ENCODE measurements at places on chromosomes 11 and 22.
A peak's percentile ranks its signal among the peaks of the same experiment; 100 is the strongest.

DNA sequence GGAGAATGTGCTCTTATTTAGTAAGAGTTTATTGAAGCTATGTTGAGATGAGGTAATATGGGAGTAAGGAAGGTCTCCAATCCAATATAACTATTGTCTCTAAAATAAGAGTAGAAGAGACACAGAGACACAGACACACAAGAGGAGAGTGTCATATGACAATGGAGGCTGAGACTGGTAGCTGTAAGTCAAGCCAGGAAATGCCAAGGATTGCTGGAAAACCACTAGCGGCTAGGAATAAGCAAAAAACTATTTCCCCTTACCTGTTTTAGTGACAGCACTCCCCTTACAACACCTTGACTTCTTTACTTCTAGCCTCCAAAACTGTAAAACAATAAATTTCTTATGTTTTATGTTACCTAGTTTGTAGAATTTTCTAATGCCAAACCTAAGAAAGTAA lies 1652.8 kb downstream of the LRRC4C start:
- DNase-seq = no peak

GRCh38 chr11:120625565-120625964 lies 114.0 kb downstream of the GRIK4 start:
- no peak for DNase-seq

- peak; percentile 29 for DNase-seq
Measured at GRCh38 chr11:18171377-18172000, 1.1 kb upstream of the MRGPRX4 start.

- no peak for DNase-seq
Measured at GRCh38 chr11:1070594-1071462, 3.8 kb upstream of the MUC2 start.

GRCh38 chr22:28448625-28449024 lies 231.0 kb downstream of the TTC28 start:
- no peak for DNase-seq

DNA sequence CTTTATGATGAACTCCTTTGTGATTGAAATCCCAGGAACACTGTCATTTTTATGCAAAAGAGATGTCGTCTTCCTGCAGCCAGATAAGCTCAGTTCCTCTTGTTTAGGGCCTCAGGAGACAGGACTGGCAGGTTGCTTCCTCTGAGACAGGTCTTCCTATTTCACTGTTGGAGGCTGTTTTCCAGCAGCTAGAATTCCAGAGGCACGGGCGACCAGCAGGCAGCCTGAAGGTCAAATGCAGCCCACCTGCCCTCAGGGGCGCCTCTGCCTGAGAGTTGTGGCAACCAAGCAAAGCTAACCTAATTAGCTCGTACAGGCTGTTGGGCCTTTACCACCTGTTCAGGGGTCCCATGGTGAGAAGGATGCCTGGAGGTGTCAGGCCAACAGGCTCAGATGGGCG lies 22.3 kb downstream of the SLC6A5 start:
- no peak for DNase-seq

GRCh38 chr11:83862691-83863090 lies 576.5 kb upstream of the CCDC90B start:
- DNase-seq = no peak

DNA sequence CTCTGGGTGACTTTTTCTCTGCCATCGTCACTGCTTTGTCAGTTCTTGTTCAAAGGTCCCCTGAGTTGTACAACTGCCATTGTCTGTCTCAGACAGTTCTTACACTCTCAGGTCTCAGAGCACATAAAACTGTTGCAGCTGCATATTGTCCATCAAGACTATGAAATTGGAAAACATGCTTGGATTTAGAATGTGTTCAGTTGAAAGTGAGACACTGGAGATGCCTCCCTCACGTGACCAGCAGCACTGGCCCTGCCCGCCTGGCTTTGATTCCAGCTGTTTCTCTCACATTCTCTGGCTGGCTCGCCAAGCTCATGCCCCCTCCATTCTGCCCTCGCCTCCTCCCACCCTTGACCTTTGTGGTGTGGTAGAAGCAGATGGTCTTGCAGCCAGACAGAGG lies 244.2 kb downstream of the NTM start:
- no peak for DNase-seq

DNA sequence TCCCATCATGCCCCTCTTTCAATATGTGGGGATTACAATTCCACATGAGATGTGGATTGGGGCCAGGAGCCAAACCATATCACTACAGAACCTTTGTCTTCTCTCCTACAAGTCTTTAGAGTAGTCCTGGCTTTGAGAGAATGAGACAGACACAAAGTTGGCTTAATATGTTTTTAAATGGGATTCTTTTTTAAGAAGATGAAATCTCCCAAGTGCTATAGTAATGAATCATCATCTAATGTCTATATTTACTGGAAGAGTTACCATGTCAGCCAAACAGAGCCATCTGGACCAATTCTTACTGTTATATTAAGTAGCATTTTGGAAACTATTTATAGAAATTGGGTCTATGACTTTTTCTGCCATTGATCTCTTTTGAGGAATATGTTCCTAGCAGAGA lies 38.1 kb upstream of the CARD18 start:
- peak; percentile 87 for DNase-seq

DNA sequence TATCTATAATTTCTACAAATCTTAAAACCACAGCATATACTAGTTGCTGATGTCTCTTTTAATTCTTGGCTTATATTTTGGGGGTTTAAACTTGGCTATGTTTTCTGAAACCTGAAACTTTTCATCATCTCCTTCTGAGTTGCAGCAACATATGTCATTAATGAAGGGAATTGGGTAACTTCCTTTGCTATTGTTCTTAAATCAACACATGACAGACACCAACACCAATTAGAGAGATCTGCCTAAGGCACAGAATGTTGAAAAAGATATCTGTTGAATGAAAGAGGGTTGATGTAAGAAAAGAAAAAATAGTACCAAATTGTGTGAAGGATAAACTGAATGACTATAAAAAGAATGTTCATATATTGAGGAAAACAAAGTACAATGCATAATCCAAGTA lies 10.3 kb upstream of the GAS2 start:
- DNase-seq = no peak

DNA sequence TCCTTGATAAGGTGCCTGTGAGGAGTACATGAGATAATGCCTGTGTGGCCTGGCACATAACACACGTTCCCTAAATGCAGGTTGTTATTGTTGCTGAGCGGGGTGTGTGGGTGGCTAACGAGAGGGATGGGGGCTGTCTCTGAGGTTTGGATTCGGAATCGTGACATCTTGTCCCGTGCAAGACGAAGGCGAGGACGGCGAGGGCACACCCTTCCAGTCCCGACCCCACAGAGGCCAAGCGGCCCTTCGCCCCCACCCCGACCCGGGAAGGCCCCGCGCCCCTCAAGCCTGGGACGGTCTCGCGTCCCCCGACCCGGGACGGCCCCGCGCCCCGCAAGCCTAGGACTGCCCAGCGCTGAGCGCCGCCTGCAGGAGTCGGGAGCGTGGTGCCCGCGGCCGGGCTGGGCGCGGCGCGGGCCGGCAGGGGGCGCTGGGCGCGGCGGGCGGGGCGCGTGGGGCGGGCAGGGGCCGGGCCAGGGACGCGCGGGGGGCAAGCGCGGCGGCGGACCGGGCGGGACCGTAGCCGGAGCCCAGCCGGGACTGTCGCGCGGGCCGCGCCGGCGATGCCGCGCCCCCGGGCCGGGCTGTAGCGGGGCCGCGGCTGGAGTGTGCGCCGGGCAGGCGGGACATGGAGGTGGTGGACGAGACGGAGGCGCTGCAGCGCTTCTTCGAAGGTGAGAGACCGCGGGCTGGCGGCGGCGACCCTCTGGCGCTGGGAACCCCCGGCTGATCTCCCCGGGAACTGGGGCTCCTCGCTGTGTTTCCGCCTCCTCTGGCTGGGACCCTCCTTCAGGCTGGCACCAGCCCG lies at the start of gene MYRF:
Gene MYRF, plus strand, starts transcription at position 520 of the 808 bp plus-strand sequence. Its CDS starts 109 bp downstream, at position 629.
- peak; percentile 5 for DNase-seq

- no peak for DNase-seq
Measured at GRCh38 chr11:64098318-64098831, 62.6 kb downstream of the FLRT1 start.

- DNase-seq = no peak
Measured at GRCh38 chr11:1655168-1656060, 25.8 kb downstream of the KRTAP5-5 start.

DNA sequence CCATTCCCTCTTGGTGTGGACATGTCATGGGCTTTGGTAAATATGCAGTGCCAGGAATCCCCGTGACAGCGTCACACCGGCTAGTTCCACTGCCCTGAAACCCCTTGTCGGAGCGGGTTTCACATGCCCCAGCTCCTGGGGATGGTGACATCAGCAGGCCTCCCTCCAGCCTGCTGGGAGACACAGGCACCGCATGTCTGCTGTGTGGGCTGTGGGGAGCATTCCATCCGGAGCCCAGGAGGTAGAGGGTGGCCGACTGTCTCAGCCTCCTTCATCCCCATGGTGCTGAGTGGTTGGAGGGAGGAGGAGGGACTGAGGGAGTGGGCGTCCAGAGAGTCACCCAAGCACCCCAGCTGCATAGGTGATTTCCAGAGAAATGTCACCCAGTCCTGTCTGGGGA lies 1161.1 kb downstream of the BRD1 start:
- DNase-seq = no peak

GRCh38 chr22:35306350-35306967 lies 6.8 kb downstream of the TOM1 start:
- no peak for DNase-seq

DNA sequence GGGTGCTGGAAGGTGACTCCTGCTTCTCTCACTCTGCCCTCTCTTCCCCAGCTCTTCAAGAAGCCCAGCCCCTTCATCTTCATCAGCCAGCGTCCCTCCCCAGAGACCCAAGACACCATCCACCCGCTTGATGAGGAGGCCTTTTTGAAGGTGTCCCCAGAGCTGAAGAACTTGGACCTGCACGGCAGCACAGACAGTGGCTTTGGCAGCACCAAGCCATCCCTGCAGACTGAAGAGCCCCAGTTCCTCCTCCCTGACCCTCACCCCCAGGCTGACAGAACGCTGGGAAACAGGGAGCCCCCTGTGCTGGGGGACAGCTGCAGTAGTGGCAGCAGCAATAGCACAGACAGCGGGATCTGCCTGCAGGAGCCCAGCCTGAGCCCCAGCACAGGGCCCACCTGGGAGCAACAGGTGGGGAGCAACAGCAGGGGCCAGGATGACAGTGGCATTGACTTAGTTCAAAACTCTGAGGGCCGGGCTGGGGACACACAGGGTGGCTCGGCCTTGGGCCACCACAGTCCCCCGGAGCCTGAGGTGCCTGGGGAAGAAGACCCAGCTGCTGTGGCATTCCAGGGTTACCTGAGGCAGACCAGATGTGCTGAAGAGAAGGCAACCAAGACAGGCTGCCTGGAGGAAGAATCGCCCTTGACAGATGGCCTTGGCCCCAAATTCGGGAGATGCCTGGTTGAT lies 12.6 kb downstream of the IL10RA start:
- DNase-seq = no peak

GRCh38 chr11:33500861-33501479 lies 199.7 kb downstream of the C11orf91 start:
- DNase-seq = peak; percentile 31

- no peak for DNase-seq
Measured at GRCh38 chr11:35680506-35680905, 17.9 kb downstream of the TRIM44 start.

DNA sequence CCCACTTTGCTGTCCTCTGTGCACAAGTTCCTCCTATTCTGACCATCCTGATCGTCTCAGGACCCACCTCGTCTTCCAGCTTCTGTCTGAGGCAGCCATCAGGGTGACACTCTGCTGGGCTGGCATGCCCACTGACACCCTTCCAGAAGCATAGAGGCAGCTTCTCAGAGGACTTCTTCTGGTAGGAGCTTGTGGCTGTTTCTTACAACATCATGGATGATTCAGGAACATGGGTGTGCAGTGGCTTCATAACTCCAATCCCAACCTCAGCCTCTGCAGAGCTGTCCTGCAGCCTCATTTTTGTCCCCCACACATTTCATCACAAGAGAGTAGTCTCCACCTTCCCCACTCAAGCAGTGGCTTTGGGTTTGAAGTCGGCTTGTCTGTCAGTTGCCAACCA lies 20.9 kb upstream of the CTR9 start:
- no peak for DNase-seq

- no peak for DNase-seq
Measured at GRCh38 chr22:39503630-39504029, 1.5 kb downstream of the MIEF1 start.

DNA sequence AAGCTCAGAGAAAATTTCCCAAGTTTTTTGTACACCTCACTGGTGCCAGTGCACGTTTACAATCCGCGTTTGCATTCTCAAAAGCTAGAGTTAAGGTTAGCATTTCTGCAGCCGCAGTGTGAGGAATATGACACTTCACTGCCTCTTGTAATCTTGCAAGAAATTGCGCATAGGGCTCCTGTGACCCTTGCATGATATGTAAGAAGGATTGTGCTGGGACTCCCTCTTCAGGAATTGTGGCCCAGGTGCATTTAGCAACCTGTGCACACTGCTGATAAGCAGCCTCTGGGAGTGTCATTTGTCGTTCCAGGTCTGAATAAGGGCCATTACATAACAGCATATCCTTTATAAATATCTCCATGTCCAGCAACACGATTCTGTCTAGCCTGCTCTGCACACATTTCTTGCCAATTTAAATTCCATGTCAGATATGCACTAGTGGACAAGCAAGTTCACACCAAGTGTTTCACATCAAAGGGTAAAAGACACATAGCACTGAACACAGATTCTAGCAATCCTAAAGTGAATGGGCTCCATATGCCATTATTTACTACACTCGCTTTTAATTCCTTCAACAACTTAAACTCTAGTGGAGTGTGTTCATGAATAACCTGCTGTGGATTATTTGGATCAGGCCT lies 69.2 kb upstream of the INCENP start:
- peak; percentile 10 for DNase-seq

DNA sequence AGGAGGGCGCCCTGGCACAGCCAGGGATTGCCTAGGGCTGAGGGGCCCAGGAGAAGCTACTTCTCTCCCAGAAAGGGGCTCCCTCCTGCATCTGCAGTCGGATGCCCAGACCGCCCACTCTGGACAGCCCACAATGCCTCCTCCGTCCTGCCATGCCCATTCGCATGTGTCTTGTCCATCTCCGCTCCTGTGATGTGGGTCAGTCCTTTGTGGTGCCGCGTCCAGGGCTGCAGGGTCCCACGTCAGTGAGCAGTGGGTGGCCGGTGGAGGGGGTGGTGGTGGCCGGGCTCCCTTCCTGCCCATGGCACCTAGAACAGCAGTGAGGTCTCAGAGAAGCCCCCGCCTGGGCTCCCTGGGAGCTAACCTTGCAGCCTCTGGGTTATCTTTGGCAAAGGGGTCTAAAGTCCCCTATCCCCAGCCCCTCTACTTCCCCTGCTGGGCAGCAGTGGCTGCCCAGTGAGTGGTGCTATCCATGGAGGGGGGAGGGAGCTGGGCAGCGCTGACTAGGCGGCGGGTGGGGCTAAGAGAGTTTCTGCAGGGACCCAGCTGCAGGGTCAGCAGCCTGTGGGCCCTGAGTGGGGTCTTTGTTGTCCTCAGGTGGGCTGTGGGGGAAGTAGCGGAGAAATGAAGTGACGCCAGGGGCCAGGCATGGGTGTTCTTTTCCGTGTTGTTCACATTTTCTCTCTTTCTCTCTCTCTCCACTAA lies 41.1 kb downstream of the KCNC1 start:
- no peak for DNase-seq

DNA sequence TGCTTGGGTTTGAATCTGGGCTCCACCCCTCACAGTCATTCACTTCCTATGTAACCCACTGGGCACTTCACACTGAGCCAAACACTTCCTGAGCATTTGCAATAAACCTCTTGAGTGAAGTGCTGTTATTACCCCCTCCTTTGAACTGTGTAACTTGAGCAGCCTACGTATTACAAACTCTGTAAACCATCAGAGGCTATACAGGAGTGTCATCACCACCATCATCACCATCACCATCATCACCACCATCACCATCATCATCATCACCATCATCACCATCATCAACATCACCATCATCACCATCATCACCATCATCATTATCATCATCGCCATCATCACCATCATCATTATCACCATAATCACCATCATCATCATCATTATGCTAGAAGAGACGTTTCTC lies 18.4 kb downstream of the RTL6 start:
- no peak for DNase-seq

All from HFFc6 (cell line).